ENCODE measurements at places on chromosomes 5 and 9. TPM values are rescaled to one million over a fixed set of nuclear protein-coding genes. Genes with fewer than 3 reads are reported as not detected.

Gene PCDHGA9
- 4.5 TPM for total RNA-seq

Gene AMBP
- total RNA-seq, result not detected

Gene PRR16
- 1.8 TPM for total RNA-seq

Gene PELO
- 38.1 TPM for total RNA-seq

Gene NPR3
- 1.2 TPM for total RNA-seq

Gene GPR151
- not detected for total RNA-seq

Gene TNFSF15
- 0.32 TPM for total RNA-seq

Gene SPATA31A6
- total RNA-seq, result not detected

Gene EDIL3
- 182 TPM for total RNA-seq

Gene HK3
- not detected for total RNA-seq
